ENCODE measurements at places on chromosomes 3 and 15.

DNA sequence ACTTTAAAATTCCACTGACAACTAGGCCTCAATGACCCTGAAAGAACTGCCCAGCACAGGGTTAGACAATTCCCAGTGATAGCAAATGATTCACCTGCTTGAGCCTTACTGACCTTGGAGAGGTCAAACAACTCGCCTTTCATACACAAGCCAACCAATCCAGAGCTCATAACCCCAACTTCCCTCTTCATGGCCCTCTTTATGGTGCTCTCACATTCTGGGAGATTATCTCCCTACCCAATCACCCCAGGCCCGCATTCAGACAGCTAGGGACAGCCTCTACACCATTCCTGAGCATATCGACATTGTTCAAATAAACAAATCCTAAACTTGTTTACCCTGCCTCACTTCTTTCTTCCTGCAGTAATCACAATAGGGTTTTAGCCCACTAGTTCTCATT is 32.2 kb upstream of the COLQ start:
- no peak for DNase-seq

GRCh38 chr3:190073264-190074008 is 47.3 kb downstream of the P3H2 start:
- no peak for DNase-seq

DNA sequence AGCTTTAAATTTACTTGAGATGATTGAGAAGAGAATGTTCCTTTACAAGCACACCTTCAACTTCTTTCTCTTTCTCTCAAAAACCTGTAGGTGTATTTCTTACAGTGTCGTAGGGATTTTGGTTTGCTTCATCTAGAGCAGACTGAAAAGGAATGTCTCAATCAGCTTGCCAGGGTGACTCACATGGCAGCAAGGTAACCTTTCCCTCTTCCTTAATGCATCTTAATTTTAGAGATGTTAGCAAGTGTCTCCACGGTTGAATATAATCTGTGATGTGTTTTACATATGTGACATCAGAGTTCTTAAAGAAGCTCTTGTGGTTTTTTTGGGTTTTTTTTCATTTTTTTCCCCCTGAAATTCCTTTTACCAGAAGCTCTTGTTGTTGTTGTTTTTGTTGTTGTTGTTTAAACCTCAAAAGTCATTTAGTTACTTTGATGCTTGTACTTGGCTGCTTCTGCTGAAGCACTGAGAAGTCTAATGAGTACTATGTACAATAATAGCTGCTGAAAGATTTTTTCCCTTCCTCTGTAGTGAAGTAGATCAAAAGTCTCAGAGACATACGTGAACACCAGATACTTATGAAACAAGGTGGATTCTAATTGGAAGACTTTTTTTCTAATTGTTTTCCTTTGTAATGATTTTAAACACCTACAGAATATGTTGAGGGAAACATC is 83.1 kb downstream of the RETNLB start:
- DNase-seq, result no peak

- DNase-seq, result no peak
Observed at GRCh38 chr15:92166751-92167405, 226.8 kb upstream of the ST8SIA2 start.

GRCh38 chr3:173988909-173989308 is 591.4 kb downstream of the NLGN1 start:
- no peak for DNase-seq

DNA sequence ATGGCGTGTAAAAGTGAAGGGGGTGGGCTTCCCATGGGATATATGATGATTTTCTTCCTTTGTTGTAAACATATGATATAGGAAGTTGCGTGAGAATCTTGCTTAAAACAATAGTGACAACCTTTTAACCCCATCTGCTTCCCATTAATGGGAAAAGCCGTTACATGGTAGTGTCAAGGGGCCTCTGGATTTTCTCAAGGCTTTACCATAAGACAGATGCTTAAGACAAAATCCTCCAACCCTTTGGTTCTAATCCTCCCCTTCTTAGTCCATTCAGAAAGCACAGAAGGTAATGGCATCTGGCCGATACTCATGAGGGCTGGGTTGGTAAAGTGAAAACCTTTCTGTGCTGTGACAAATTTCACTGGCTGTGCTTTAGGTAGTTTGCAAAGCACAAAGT is 25.0 kb downstream of the DPH3 start:
- DNase-seq, result no peak

- DNase-seq, result no peak
Observed at GRCh38 chr3:144915202-144915601, 943.6 kb downstream of the DIPK2A start.

GRCh38 chr3:147843331-147843730 is 434.2 kb downstream of the ZIC1 start:
- no peak for DNase-seq

All from naive B cell (primary cell).